ENCODE measurements at places on chromosomes 1 and 21.

GRCh38 chr1:94901841-94902240 lies 25.1 kb downstream of the CNN3 start:
- DNase-seq, result no peak

GRCh38 chr1:241950390-241950789 lies 7.2 kb upstream of the BECN2 start:
- no peak for DNase-seq

DNA sequence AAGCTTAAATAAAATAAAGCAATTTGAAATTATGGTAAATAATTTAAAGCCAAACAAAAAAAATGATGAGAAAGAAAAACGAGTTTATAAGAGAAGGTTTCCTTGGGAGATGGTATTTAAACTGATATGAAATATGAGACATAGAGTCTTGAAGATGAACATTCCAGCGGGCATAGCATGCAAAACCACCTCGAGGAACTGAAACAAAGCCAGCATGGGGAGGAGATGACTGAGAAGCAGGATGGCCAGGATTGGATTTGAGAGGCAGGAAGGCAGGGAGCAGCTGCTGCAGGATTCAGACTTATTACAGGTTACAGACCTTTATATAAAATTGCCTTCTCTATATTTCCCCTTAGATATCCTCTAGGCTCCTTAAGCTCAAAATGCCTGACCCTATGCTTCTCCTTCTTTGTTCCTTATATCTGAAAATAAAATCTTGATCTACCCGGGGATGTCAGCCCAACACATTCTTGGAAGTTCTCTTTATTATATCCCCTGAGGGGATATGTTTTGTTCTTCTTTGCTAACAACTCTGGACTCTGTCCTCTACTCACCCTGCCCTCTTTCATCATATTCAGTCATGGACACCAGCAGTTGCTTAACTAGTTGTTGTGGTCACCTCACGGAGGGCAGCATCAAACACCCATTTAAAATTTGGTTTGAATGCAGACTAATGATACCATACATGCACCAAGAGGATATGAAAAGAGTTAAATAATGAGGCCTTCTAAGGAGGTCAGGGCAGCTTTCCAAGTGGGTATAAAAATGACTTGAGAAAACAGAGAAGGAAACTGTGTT lies 719.1 kb upstream of the B3GALT2 start:
- no peak for DNase-seq

DNA sequence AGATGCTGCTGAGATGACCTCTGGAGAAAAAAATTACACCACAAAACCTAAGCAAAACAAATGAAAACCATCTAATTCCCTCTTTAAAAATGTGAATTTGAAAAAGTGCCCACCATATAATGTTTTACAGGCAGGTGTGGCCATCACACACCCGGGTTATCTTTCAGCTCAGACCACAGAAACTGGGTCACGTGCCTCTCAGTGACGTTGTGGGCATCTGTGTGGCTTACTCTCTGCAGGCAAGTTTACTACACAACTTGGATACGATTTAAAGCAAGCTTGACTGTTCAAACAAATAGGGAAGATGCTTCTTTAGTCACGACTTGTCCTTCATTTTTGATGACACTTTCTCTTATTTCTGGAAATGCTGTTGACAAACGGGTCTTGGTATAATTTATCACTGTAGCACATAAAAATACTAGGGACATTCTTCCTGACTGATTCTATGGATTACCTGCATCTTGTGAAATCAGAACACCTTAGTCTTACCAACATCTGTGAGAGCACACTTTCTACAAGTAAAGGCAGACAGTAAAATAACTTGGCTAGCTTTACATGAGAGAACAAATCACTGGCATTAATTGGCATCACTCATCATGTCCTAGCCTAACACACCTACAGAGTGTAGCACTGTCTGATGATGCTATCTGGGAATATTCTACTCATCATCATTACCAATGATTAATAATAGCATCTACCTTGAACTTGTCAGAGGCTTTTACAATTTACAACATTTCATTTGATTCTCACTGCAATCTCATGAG lies 89.3 kb upstream of the EDEM3 start:
- no peak for DNase-seq

DNA sequence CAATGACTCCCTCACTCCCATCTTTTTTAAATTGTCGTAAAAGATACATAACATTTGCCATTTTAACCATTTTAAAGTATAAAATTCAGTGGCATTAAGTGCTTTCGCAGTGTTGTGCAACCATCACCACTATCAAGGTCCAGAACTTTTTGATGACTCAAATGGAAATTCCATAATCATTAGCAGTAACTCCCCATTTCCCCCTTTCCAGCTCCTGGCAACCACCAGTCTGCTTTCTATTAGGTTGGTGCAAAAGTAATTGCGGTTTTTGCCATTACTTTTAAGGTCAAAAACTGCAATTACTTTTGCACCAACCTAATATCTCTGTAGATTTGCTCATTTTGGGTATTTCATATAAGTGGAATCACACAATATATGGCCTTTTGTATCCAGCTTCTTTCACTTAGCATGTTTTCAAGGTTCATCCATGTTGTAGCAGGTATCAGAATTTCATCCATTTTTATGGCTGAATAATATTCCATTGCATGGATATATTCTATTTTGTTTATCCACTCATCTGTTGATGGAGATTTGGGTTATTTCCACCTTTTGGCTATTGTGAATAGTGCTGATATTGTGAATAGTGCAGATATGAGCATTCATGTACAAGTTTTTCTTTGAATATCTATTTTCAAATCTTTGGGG lies 159.7 kb downstream of the HIVEP3 start:
- no peak for DNase-seq

DNA sequence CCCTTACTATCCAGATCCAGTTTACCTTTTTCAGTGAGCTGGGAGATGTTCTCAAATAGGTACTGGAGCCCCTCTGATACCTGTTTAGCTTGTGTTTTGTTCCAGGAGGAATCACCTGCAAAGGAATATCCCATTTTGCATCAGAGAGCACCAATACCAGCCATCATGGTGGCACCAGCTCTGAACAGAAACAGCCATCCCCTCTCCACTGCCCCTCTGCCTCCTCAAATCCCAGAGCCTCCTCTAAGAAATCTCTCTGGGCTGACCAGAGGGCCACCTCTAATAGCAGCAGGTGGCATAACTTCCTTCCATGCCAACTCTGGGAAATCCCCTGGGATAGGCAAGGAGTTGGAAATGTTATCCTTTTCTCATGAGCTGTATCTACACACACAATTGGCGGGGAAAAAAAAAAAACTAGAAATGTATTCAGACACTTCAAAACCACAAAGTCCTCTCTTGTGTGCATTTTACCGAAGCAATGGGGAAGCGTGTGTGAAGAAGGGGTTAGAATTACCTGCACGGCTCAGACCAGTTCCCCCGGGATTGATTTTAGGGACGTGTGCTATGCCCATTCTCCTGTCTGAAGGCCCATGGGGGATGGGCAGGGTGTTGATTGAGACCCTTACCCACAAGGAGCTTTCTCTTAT lies 2.4 kb downstream of the PGLYRP4 start:
- no peak for DNase-seq

DNA sequence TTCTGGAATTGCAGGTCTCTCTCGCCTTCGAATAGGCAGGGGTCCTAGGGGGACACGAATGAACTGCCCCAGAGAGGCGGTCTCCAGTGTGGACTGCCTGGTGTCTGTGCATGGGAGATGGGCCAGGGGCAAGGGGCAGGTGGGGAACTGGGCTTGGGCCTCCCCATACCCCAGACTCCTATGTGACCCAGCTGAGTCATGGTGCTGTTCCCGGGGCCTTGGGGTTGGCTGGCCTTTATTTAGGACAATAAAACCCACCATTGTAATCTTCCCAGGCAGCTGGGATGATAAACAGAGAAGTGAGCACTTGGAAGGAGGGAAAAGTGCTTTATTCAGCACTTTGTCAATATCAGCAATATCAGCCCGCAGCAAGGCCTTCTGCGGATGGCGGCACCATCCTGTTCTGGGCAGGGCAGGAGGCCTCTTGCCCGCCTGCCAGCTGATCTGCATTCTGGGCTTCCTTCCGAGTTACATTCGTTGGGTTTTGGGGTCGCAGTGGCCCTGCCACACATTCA lies 209.0 kb upstream of the TMEM51 start:
- no peak for DNase-seq

DNA sequence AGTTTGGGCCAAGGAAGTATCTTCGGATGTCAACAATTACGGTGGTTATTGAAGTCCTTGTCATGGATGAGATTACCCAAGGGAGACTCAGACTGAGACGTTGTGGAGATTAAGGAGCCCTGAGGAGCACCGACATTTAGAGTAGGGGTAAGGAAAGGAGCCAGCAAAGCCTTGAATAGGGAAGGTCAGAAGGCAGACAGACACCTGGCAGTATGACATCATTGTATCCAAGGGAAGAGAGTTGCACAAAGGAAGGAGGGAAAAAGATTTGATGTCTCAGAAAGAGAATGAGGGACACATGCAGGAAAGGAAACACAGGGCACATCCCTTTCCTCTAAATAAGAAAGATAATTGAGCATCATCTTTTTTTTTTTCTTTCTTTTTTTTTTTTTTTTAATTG lies 11.7 kb downstream of the LAMC2 start:
- no peak for DNase-seq

Data from activated CD4-positive, alpha-beta T cell treated with anti-CD3 and anti-CD28 coated beads for 24 hours (primary cell).